HL-60 (cell line): ENCODE measurements at places on chromosomes 2 and 18.

DNA sequence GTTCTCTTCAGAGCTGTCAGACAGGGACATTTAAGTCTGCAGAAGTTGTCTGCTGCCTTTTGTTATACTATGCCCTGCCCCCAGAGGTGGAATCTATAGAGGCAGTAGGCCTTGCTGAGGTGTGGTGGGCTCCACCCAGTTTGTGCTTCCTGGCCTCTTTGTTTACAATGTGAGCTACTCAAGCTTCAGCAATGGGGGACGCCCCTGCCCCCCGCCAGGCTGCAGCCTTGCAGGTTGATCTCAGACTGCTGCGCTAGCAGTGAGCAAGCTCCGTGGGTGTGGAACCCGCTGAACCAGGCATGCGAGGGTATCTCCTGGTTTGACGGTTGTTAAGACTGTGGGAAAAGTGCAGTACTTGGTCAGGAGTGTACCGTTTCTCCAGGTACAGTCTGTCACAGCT, 24.0 kb upstream of the PAIP2B start:
- DNase-seq: no peak

GRCh38 chr2:219722276-219722879, 94.9 kb downstream of the SLC4A3 start:
- DNase-seq: no peak

GRCh38 chr2:28137221-28137620, 246.7 kb downstream of the BABAM2 start:
- DNase-seq: no peak

GRCh38 chr2:134842930-134843490, 4.6 kb downstream of the ACMSD start:
- no peak for DNase-seq

DNA sequence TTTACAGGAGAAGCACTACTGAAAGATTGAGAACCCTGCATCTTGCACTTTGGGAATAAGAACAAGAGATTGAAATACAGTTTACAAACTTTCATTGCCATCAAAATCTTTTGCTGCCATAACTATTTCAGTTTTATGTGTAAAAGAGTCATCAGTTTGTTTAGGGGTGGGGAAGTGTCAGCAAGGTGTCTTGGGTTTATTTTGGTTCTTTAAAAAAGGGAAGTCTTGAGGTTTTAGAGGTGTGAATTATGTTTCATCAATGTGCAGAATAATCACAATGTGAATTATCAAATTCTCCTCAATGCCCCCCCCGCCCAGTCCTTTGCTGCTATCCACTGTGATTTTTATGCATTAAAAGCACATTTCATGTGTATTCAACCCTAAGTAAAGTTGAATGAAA, 37.4 kb downstream of the SOCS6 start:
- DNase-seq: no peak

GRCh38 chr2:121336528-121337294, 51.7 kb upstream of the TFCP2L1 start:
- no peak for DNase-seq

DNA sequence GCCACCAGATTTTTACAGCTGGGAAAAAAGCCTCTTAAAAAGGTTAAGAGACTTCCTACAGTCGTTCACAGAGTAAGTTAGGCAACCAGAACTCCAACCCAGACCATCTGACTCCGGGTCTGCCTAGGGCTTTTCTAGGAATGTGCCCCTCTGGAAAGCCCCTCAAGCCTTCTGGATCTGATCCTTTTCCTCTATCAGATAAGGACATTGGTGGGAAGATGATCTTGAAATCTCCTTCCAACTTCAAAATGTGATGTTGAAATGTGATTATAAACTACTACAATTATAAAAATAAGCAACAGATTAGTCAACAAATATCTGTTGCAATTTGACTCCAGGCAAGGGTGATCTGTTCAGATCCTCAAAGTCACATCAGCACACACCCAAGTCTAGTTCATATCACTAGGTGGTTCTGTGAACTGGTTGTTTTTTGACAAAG, 270.4 kb downstream of the ARHGAP15 start:
- DNase-seq: no peak

GRCh38 chr2:27946530-27947060, 56.1 kb downstream of the BABAM2 start:
- no peak for DNase-seq

DNA sequence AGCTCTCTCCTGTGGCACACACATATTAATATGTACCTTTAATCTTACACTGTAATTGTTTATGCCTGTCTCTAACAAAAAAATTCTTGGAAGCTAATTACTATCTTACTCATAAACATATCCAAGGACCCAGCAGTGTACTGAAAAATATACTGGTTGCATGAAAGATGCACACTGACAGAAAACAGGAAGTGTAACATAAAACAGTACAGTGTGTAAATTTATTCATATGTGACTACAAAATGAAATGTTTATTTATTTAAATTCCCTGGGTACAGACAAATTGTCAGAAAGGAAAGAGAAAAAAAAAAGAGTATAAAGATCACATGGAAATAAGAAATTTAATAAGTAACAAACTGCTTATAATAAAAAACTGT, 28.5 kb downstream of the TMEM131 start:
- no peak for DNase-seq

- DNase-seq: peak; percentile 38
Measured at GRCh38 chr2:12587729-12588522, 128.8 kb upstream of the TRIB2 start.

DNA sequence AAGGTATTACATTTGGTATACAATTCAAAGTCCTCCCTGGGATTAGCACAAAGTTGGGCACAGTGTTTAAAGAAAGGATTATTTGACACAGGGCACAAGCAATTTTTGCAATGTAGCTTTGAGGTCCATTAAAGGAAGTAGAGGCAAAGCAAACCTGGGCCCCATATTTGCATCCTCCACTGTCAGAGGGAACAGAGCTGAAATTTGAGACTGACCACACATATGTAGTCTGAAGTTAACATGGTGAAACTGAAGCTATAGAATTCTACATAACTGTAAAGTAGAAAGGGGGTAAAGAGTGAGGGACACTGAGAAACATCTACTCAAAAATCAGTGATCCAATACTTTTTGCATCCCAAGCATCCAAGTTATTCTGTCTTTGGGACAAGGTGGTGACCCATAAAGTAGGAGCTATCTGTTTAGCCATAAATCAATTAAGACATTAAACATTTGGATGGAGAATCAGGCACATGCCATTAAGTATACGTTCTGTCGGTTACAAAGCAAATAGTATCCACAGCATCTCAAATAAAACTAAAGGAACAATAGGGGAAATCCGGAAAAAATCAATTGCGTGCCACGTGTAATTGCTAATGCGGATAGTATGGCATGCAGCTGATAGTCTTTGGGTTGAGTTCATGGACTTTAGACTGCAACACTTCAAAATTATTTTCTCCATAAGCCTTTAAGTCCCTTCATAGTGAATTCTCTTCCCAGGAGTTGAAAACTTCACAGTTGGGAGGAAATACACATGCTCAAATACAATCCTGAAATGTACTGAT, 72.6 kb downstream of the PLEKHM3 start:
- no peak for DNase-seq

GRCh38 chr2:9998916-9999654, 44.3 kb upstream of the KLF11 start:
- DNase-seq: no peak

GRCh38 chr2:73174244-73174643, 28.1 kb upstream of the NOTO start:
- no peak for DNase-seq

GRCh38 chr18:7607540-7608173, 40.5 kb downstream of the PTPRM start:
- DNase-seq: no peak

DNA sequence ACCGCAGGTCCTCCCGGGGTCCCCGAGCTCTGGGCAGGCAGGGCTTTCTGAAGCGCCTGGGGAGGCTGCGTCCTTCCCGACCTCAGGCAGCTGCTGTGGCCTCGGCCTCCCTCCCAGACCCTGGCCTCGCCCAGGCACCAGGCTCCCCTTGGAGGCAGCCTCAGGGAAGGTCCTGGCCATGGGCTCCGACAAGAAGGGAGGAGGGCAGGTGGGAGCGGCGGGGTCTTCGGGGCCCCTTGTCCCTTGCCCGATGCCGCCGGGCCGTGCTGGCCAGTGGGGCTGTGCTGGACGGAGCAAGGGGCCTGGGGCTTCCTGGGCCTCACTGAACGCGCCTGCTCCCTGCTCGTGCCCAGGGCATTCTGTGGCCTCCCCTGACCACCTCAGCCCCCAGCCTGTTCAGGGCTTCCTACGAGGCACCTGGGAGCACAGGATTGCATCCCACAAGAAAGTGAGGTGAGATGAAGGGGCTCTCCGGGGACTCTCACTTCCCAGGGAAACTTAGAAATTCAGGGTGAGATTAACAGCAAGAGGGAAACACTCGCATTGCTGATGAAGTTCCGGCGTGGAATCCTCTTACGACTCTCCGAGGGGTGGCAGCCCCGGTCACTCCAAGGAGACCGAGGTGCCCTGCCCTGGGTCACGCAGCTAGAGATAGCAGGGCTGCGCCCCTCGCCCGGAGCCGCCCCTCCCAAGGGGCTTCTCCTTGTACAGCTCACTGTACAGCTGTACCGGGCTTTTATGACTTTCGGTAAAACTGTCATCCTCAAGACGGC, 778 bp downstream of the MFSD2B start:
- no peak for DNase-seq

- DNase-seq: no peak
Measured at GRCh38 chr18:11991021-11991795, 9.9 kb downstream of the IMPA2 start.

- peak; percentile 38 for DNase-seq
Measured at GRCh38 chr2:71130905-71131244, 441 bp downstream of the MPHOSPH10 start.

DNA sequence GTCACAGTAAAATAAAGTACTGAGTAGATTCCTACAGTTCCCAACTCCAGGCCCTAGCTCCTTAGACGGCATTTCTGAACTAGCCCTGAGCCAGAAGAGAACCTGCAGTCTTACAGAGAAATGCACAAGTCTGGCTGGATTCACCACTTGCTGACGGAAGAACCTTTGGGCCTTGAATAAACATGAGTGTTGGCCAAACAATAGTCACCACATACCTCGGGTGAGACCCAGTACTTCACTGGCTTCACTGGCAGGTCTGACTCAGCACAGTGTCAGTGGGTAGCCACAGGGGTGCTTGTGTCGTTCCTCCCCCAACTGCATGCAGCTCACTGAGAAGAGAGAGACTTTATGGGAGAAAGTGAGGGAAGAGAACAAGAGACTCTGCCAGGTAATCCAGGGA, 88.9 kb downstream of the TMEM185B start:
- no peak for DNase-seq

DNA sequence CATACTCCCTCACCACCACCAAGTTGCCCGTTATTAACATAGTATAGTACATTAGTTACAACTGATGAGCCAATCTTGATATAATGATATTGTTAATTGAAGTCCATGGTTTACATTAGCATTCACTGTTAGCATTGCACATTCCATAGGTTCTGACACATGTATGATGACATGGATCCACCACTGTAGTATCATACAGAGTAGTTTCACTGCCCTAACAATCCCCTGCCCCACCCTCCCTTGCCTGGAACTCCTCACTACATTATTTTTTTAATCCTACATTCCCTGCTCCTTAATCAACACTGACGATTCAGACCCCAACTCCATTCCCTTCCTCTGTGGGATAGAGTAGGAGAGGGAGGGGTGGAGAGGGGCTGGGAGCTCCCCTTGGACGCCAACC, 20.2 kb upstream of the ST3GAL5 start:
- no peak for DNase-seq

- no peak for DNase-seq
Measured at GRCh38 chr18:55592572-55592971, 4.6 kb upstream of the TCF4 start.

- DNase-seq: no peak
Measured at GRCh38 chr2:225995796-225996461, 596.4 kb downstream of the NYAP2 start.

DNA sequence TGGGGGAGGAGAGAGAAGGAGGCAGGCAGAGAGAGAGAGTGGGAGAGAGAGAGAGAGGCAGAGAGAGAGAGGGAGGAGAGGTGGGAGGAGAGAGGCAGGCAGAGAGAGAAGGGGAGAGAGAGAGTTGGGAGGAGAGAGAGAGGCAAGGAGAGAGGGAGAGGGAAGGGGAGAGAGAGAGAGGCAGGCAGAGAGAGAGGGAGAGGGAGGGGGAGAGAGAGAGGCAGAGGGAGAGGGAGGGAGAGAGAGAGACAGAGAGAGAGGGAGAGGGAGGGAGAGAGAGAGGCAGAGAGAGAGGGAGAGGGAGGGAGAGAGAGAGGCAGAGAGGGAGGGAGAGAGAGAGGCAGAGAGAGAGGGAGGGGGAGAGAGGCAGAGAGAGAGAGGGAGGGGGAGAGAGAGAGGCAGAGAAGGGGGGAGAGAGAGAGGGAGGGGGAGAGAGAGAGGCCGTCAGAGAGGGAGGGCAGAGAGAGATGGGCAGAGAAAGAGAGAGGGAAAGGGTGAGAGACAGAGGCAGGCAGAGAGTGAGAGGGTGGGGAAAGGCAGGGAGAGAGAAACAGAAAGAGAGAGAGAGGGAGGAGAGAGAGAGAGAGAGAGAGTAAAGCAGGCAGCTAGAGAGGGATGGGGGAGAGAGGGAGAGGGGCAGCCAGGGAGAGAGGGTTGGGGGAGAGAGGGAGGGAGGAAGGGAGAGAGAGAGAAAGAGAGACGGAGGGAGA, 122.2 kb upstream of the PXDN start:
- no peak for DNase-seq

GRCh38 chr2:203897544-203897943, 30.0 kb downstream of the CTLA4 start:
- no peak for DNase-seq

DNA sequence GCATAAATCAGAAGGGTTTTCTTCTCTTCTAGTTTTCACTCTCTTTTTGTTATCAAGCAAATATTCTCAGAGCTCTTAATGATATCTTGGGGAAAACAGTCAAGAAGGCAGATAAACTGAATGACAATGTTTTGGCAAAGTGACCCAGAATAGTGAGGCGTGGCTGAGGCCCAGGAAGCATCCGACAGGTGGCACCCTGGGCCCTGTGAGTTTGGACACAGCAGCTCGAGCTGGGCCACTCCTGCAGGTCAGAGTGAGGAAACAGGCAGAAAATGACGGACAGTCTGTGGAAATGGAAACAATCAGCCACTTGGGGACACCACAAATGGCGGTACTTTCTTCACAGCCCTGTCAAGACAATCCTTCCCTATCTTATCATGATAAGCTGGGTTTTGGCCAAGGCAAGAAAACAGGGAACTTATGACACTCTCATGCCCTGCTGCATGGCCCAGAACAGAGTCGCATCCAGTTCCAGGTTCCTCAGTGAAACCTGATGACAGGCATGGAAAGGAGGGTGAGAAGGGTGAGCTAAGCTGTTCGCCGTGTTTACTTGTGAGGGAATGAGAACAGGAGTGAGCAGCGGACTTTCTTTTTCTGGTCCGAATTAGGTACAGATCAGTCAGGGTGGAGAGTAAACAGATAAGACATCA, 32.1 kb downstream of the MRPL44 start:
- no peak for DNase-seq

- no peak for DNase-seq
Measured at GRCh38 chr18:59610546-59611140, 86.6 kb downstream of the CCBE1 start.

DNA sequence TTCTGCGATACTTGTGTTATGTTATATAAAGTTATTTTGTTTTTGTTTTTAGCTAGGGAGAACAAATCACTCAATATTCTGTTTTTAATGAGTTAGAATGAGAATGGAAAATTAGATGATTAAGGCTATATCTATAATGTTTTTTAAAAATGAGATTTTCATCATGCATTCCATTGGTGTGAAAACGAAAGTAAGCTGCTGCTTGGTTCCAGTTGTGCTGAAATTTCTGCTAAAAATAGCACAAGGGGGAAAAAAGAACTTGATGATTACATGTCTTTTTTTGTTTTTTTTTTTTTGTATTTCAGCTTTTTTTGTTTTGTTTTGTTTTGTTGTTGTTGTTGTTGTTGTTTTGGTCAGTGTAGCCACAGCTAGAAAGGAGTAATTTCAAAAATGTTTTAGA, 242.6 kb upstream of the KCNJ3 start:
- no peak for DNase-seq
